ENCODE measurements at places on chromosomes 16 and 17. TPM values are rescaled to one million over a fixed set of nuclear protein-coding genes. Genes with fewer than 3 reads are reported as not detected.

The DNAH9 gene
- 18.6 TPM for total RNA-seq

The SMIM5 gene
- total RNA-seq: not detected

The RANBP10 gene
- 21.7 TPM for total RNA-seq

The HOXB7 gene
- total RNA-seq: 11.4 TPM

The GDPD1 gene
- 13.4 TPM for total RNA-seq

The TNP2 gene
- not detected for total RNA-seq

The JMJD8 gene
- total RNA-seq: 64.5 TPM

The CRYBA1 gene
- 2.4 TPM for total RNA-seq

The EVI2A gene
- total RNA-seq: not detected

The CLEC3A gene
- not detected for total RNA-seq

The ITPRIPL2 gene
- 21.8 TPM for total RNA-seq

The KRT23 gene
- total RNA-seq: not detected

The RNF43 gene
- 2.0 TPM for total RNA-seq

The CALB2 gene
- not detected for total RNA-seq

The TBC1D3E gene
- not detected for total RNA-seq

The NBR1 gene
- 33.2 TPM for total RNA-seq

The ABCC12 gene
- total RNA-seq: 0.07 TPM

The HOXB4 gene
- total RNA-seq: 4.4 TPM

The AANAT gene
- total RNA-seq: 0.39 TPM

The NACA2 gene
- not detected for total RNA-seq

The ABCC3 gene
- total RNA-seq: not detected

The ZNF423 gene
- total RNA-seq: 55.4 TPM
